Ascending aorta (tissue), 2 donors: ENCODE measurements at places on chromosomes 16 and 17.

DNA sequence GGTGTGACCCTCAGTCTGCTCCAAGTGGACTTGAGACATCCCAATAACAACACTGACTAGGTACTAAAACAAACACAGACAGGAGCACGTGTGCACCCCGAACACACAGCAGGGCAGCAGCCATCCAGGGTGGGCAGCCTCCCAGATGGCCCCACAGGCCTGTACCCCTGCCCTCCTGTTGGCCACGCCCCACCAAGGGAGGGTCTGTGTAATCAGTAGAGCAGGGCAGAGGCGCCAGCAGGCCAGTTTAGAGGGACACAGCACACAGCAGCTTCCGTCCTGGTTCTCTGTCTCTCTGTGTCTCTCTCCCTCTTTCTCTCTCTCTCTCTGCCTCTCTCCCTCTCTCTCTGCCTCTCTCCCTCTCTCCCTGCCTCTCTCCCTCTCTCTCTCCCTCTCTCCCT is 21.4 kb downstream of the ACTG1 start:
- no peak for DNase-seq

- peak; percentile 33 for DNase-seq
Observed at GRCh38 chr17:227078-227945, 45.9 kb upstream of the DOC2B start.

- no peak for DNase-seq
Observed at GRCh38 chr17:78822552-78822951, 18.1 kb downstream of the USP36 start.

DNA sequence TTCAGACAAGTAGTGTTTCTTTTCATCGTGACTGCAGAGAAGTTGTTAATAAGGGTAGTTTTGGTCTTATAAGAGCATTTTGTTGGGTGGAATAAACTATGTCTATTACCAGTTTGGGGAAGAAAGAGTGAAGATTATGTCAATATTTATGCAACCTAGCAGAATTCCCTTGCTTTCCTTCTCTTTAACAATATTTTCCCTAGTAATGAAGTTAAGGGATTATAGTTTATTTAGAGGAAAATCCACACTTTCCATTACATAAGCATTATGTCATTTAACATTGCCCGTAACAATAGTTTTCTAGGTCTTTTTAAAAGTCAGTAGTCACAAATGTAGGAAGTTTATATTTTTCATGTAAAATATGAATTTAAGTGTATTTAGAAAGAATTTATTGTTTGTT is 2.5 kb upstream of the MAF start:
- DNase-seq = no peak

- DNase-seq = no peak
Observed at GRCh38 chr16:1876468-1876867, 4.5 kb upstream of the MEIOB start.

- no peak for DNase-seq
Observed at GRCh38 chr16:20520103-20520502, 56.1 kb downstream of the ACSM2B start.
